Activated naive CD4-positive, alpha-beta T cell (primary cell): ENCODE measurements at places on chromosomes 7 and 10.

DNA sequence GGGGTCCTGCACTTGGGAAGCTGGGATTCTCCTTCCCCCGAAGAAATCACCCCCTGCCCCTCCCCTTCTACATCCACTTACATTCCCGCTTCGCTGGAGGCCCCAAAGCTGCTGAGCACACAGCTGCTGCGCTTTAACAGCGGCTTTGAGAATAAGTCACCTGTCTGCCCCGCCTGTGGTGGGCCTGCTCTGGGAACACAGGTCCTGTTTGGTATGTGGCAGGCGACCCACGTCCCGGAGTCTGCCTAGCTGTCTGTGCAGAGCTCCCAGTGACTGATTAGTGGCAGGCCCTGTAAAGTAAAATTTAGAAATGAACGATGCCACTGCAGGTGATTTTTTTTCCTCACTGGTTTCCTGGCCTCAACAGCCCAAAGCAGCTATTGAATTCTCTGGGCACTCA lies 47.0 kb downstream of the CDH23 start:
- no peak for DNase-seq

GRCh38 chr10:44362866-44363711 lies 21.8 kb downstream of the CXCL12 start:
- no peak for DNase-seq

DNA sequence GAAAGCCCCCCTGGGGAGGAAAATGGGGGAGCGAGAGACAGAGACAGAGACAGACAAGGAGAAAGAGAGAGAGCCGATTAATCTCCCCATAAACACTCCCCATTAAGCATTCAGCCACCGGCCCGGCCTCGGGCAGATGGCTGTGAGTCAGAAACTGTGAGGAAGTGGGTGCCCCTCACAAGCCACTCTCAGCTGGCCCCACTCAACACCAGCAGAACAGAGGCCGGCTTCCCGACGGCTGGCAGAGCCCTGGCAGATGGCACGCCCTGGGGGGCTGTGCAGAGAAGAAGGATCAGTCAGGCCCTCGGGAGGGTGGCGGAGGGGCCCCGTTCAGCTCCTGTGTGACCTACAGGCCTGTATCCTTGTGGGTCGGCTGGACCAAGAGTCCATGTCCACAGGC lies 41.2 kb downstream of the CAMK2B start:
- DNase-seq = no peak

DNA sequence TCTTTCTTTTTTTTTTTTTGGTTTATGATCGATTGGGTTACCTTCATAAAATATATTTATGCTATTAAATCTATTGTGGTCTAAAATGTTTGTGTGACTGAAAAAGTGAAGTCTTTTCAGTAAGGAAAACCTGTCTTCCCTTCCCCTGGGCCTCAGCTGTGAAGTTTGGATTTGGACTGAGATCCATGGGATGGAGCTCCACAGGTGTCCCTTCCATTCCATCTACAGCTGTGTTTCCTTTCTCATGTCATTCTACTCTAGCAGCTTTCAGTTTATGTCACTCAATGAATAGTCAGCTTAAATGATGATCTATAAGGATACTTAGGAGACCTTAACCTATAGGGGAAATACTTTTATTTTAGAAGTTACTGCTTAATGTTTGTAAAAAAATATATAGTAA lies 48.0 kb upstream of the NCF1 start:
- DNase-seq = no peak

- no peak for DNase-seq
Measured at GRCh38 chr10:80201608-80202141, 3.7 kb downstream of the ANXA11 start.

DNA sequence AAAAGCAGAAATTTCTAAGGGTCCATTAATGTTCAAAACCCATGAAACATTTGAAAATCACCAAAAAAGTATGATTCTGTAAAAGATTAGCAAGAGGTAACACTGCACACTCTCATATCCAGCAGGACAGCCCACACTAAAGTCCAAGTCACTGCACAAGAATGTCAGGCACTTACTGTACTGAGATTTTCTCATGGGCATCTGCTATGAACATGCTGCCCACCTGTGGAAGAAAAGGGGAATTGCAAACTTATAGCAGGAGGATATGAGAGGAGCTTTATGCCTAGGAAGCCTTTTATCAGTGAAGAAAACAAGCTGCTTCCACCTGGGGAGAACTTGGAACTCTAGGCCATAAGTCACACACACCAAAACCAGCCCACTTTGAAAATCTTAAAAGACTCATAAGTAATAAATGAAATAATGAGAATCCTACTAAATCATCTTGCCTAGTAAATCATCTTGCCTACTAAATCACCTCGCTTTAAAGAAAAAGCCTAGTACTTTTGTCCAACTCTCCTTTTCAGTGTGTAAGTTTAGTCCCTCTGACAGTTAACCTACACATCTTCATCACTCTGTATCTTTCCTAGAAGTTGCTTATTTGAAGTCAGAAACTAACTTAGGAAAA lies 46.1 kb downstream of the ARMH3 start:
- DNase-seq = no peak

DNA sequence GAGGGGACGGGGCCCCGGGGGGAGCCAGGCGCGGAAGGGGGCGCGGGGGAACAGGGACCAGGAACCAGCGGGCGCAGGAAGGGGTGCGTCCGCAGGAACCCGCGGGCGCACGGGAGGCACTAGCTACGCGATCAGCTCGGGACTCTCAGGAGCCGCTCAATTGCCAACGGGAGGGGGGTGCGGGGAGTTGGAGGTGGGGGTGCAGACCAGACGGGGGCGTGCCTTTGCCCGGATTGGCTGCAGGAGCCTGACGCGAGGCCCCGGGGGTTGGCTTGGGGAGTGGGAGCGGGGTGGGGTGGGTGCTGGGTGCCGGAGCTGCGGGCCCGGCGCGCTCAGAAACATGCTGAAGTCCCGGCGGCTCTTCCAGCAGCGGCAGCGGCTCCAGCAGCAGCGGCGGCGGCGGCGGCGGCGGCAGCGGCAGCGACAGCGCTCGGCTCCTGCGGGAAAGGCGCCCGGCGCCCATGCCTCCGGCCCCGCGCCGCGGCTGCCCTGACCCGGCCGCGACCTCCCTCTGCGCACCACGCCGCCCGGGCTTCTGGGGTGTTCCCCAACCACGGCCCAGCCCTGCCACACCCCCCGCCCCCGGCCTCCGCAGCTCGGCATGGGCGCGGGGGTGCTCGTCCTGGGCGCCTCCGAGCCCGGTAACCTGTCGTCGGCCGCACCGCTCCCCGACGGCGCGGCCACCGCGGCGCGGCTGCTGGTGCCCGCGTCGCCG lies at the start of gene ADRB1:
Gene ADRB1 (plus strand): TSS at position 335 of the 715 bp plus-strand sequence. CDS start 267 bp downstream, at position 602.
- no peak for DNase-seq

GRCh38 chr10:91049988-91050360 lies 129.1 kb upstream of the ANKRD1 start:
- no peak for DNase-seq

DNA sequence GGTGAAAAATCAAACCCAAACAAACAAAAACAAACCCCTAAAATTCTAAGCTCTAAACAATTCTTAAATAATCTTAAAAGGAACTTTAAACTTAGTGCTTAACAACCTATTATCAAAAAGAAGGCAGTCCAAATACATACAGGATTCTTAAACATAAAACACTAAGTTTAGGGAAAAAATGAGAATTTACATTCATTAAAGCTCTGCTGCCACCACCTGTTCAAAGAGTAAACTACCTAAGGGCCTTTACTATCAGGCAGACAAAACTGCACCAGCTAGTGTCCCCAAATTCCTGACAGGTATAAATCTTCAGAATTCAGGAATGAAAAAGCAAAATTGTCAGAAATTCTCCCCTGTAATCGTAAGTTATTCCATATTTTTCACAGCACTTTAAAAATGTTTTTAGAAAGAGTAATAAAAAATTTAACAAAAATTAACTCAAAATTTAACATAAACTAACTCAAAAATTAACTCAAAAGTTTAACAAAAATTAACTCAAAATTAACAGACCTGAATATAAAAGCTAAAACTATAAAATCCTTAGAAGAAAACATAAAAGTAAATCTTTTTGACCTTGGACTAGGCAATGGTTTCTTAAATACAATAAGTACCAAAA lies 55.1 kb downstream of the PDZD8 start:
- no peak for DNase-seq

DNA sequence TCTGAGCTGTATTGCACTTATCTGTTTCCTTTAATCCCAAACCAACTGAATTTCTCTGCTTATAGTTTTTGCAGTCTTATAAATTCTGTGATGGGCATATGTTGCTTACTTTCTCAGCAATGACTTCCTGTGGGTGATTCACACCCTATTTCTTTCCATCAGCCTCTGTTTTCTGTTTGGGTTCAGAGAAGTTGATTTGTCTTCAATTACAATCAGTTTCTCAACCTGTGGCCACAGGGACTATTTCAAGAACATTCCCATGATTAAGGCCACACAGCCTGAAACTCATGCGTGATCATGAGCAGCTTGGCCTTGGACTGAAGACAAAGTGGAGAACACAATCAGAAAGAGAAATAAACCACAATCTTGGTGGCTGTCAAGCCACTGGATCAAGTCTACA lies 1174.6 kb upstream of the C7orf33 start:
- DNase-seq = no peak

DNA sequence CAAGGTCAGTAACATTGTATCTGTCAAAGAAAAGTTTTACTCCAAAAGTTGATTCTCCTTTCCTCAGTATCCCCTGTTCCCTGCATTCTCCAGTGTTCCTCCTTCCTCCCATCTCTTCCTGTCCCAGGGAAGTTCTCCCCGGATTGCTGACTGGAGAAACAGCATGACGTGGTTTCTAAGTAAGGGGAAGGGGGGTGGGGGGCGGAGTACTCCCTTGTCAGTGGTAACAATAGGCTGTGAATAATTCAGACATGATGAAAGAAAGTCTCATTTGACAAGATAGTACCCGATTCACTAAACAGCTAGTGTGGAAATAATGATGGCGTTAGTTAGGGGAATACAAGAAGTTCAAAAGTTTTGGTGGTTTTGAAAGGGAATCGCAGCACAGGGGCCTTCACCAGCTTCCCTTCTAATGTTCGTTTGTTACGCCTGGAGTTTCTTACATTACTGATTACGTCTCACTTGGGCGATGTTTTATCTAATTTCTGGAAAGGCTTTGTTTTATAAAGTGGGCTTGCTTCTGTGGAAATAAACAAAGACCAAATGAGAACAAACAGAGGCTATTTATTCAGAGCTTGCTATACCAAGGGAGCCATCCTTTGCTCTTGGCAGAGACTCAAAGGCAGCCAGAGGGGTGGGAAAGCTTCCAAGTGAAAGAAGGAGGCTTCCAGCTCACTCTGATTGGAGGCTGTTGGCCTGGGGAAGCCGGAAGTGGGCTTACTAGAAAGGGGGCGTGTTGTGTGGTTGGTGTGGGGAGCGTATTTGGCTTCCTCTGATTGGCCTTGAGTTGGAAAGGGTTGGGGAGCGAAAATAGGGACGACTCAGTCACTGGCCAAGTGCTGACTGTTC lies 453.7 kb downstream of the SDK1 start:
- no peak for DNase-seq

- DNase-seq = no peak
Measured at GRCh38 chr10:129871966-129872365, 92.1 kb downstream of the EBF3 start.

DNA sequence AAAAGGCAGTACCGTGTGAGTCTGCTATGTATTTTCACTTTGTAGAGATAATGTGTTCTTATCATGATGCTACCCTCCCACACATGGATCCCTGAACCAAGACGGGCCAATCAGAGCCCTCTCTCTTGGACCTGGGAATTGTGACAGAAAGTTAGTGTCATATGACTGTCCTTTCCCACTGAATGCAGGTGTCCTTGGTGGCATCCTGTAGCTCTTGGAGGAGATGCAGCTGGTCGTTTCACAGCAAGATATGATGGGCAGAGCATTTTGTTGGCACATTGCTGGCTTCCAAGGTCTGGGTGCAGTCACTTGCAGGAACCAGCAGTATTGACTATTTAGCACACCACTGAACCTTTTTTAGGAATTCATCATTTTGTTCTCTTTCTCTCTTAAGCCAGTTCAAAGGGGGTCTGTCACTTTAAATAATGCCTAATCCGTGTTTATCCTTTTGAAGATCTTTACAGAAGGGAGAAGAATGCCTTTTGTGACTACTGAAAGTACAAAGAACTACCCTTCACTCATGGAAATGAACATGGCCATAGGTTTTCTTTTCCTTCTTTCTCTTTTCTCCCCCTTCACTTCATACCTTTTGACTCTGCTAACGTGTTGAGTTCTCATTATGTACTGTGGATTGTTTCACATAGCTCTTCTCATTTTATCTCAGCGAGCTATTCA lies 125.1 kb downstream of the PLXDC2 start:
- no peak for DNase-seq

DNA sequence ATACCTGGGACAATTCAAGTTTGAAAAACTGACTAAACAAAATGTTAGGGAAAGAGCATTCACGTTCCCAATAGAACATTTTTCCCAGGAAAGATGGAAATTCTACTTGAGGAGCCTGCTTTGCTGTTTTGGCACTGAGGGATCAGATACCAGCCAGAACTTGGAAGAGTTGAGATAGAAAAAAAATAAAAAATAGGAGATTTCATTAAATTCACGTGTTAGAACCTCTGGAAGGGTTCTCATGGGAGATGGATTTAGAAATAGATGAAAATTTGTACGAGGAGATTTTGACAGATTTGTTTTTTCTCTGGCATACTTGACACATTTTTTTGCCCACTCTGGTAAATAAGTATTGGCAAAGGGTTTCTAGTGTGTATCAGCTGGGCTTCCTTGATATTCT lies 63.7 kb downstream of the CELF2 start:
- no peak for DNase-seq

GRCh38 chr7:112779667-112780066 lies 10.5 kb downstream of the TMEM168 start:
- no peak for DNase-seq

DNA sequence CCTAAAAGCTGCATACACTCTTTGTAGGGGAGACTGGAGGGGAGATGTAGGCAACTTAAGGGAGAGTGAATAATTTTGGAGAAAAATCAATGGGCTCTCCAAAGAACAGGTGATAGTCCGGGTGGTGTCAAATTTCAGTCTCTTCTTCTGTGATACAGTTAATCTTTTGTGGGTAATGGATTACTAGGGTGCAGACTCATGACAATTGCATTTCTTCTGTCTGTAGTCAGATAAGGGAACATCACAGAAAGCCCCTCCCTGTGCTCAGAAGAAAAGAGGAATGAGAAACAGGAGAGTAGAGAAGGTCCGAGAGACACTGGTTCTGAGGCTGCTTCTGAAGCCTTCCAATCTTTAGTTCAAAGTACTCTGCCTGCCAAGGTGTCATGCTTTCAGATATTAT lies 1140.7 kb upstream of the LRRN3 start:
- no peak for DNase-seq

DNA sequence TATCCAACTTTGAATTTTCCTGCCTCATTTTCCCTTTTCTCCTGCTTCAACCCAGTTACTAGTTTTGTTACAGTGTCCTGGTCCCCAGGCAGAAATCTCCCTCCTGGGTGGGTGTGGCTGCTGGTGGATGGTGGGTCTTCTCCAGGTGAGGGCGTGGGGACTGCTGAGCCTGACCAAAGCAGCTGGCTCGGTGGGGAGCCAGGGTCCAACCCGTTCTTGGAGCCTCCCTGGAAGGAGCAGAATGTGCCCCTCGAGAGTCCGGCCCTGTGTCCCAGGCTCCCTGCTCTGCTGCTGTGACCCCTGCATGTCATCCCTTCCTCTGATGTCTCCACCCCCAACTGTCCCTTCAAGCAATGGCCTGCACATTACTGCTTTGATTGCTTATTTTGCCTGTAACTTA lies 86.6 kb upstream of the TCERG1L start:
- no peak for DNase-seq
